ENCODE measurements at places on chromosomes 16 and 17. TPM values are rescaled to one million over a fixed set of nuclear protein-coding genes. Genes with fewer than 3 reads are reported as not detected.

MPV17L gene
- total RNA-seq: not detected

GRCh38 chr16:50152351-50152806, 727 bp upstream of the TENT4B start:
- no peak for DNase-seq

- DNase-seq: no peak
Measured at GRCh38 chr16:50146479-50147435, 6.3 kb upstream of the TENT4B start.

DNA sequence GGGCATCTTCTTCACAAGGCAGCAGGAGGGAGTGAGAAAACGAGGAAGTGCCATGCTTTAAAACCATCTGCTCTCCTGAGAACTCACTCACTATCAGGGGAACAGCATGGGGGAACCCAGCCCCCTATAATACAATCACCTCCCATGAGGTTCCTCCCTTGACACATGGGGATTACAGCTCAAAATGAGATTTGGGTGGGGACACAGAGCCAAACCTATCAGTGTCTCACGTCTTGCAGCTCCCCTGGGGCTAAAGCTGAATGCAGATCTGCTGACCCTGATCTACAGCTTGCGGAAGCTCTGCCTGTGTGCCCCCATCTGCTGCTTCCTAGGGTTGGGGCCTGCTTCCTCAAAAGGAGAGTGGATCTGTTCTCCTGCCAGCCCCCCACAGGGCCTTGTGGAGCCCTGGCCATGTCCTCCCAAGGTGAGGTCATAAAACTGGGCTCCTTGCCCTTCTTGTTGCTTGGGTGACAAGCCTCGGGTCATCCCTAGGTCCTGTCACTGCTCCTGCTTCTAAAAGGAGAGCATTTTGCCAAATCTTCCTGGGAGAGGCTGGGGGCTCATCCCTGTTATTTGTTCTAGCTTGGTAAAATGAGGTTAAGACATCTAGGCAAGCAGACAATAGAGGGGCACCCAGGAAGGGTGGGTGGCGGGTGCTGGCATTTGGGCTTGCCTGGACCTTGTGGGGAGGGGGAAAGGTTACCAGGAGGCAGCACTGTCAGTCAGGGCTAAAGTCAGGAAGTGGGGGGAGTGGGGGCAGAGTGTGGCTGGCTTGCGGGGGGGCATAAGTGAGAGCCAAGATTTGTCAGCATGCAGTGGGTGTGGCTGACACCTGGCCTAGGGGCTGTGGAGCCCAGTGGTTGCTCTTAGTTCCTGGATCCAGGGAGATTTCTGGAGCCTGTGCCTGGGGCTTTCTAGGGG, 16.0 kb downstream of the KRT33A start:
- no peak for DNase-seq

DNA sequence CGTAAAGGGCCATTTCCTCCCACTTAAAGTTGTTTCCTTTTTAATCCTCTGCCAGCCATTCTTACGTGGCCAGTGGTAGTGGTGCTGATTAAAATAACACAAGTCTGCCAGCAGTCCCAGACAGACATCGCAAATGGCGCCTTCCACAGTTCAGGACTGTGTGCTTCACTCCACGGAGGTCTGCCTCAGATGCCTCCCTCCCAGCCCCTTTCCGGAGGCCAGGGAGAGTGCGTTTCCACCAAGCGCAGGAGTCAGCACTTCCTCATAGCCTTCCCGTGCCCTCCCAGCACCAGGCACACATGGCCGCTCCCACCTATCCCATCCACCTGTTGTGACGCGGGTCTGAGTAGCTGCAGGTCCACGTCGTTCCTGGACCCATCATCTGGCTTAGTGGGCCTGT, 205.6 kb downstream of the RPTOR start:
- DNase-seq: no peak

GRCh38 chr17:42373896-42374295, 14.3 kb downstream of the STAT3 start:
- no peak for DNase-seq

GRCh38 chr17:63341276-63341675, 104.8 kb downstream of the CYB561 start:
- DNase-seq: no peak

DNA sequence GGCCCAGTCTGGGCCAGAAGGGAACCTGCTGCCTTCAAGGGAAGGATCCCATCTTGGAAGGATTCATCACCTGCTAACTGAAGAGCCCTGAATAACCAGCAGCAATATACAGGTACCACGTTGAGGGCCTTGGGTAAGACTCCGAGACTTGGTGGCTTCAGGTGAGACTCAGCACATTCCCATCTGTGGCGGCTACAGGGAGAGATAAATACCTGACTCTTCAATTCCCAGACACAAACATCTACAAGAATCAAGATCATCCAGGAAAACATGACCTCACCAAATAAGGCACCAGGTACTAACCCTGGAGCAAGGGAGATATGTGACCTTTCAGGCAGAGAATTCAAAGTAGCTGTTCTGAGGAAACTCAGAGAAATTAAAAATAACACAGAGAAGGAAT, 99.5 kb downstream of the DYNLRB2 start:
- no peak for DNase-seq

DNA sequence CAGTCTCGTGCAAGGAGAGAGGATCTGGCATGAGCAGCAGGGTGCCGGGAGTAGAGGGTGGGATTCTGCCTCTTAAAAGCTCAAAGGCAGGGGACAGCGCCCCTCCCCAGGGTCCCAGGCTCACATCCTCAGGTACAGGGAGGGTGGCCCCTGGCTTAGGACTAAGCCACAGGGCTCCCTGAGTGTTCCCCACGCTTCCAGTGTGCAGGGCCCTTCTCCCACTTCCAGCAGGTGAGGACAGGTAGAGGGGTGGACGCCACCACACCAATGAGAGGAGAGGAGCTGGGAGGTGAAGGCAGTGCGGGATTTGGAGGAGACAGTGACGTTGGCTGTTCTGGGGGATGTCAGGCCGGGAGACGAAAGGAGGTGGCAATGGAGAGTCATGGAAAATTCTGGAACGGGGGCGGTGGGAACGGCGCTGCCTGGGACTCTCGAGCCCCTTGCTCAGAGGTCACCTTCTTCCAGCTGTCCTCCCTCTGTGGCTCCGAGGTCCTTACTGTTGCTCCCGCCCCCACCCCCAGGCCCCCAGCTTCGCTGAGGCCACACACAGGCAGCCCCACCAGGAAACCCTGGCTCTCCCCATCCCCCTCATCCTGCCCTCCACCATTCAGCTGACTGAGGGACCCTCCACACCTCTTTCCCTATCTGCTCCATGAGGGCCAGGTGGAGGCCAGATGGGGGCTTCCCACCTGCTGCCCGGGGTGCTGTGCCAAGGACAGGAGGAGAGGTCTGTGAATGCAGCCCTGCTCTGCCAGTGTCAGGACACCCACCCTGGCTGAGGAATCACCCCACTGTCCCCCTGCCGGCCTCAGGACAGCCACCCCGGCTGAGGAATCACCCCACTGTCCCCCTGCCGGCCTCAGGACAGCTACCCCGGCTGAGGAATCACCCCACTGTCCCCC, 57.7 kb upstream of the ACSF3 start:
- no peak for DNase-seq

SLC2A4 gene
- total RNA-seq: 0.09 TPM

GRCh38 chr17:35560703-35561102, at the start of gene SLFN14:
TSS of gene SLFN14 (minus strand) at chr17:35560819. CDS start at chr17:35558062, 2,757 bp downstream.
- DNase-seq: no peak

- DNase-seq: peak; percentile 80
Measured at GRCh38 chr17:18041776-18042175, 2.6 kb downstream of the GID4 start.

DNA sequence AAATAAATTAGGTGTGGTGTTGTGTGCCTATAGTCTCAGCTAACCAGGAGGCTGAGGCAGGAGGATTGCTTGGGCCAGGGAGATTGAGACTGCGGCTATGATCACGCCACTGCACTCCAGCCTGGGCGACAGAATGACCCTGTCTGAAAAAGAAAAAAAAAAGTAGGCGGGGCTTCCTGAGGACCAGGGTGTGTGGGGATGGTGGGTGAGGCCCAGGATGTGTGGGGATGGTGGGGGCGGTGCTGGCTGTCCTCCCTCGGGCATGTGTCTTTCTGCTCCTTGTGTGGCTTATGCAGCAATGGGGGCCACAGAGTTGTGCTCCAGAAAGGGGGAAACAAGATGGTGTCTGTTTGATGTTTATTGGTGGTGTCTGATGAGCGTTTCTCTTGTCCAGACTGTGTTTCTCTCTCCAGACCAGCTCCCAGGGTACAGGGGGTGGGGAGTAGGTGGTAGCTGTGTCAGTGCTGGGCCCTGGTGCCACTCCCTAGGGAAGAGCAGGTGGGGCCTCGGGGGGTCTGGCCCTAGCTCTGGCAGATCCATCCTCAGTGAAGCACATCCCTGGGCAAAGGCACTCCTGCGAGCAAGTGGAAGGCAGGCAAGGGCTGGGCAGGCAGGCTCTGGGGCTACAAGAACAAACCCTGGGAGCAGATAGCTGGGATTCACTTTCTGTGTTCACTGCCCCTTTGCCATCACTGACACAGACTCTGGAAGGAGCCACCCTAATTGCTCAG, 2.3 kb downstream of the LCAT start:
- DNase-seq: no peak

TPSB2 gene
- not detected for total RNA-seq

DNA sequence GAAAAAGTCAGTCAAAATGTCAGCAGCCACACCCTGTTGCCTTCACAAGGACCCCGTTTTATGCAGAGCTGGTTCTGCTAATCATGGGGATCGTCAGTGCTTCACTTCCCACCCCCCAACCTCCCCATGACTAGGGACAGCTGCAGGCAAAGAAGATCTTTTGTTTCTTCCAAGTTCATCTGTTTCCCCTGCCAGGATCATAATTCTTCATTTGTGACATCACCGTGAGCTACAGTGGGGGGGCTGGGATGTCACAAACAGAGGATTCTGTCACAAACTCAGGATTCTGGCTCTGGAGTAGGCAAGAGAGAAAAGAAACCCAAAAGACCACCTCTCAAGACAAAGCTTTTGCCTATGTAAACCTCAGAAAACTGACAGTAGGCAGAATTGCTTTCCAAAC, 24.7 kb downstream of the DNAJC7 start:
- DNase-seq: no peak

OSGIN1 gene
- total RNA-seq: 4.6 TPM

- no peak for DNase-seq
Measured at GRCh38 chr17:4759776-4760236, 11.9 kb upstream of the TM4SF5 start.

KRT23 gene
- total RNA-seq: not detected

GRCh38 chr17:11331547-11332513, 90.8 kb downstream of the SHISA6 start:
- no peak for DNase-seq

GRCh38 chr17:59547131-59547915, 18.1 kb upstream of the DHX40 start:
- no peak for DNase-seq

SDF2 gene
- total RNA-seq: 100 TPM

DNA sequence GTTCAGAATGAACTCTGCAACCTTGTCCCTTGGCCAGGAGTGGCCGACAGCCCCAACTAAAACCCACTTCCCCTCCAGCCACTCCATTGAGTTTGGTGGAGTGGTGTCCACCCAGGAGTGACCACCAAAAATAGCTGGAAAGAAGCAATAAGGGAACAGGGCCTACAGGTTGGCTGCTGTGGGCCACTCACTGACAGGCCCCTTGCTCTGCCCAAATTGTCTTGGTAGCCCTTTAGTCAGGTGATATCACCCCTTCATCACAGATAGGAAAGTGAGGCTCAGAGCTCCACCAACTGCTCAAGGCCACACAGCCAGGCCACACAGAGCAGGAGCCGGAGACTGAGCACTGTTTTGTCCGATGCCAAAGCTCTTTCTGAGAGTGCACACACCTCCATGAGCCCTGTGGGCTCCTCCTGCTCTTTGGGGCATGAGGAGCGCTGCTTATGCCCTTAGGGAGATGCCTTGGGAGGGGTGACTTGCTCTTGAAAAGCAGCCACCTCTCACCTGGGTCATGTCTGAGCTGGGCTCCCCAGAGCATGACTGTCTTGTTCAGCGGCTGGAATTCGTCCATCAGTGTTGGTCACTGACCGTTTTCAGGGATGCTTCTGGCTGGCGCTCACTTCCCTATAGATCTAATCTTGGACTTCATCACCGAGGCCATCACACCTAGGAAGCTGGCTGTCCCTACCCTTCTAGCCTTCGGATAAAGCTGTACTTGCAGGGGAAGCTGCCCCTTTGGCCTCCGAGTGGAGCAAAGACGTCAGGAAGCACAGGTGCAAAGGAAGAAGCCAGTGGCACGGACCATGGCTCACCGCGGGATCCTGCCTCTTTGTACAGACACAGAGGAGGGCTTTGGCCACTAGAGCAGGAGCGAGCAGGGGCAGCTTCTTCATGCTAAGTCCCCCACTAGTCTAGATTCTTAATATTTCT, 186.0 kb upstream of the ZNF469 start:
- DNase-seq: no peak

- DNase-seq: no peak
Measured at GRCh38 chr16:89723279-89724250, 2.2 kb downstream of the ZNF276 start.

KRT25 gene
- total RNA-seq: not detected

GNAO1 gene
- not detected for total RNA-seq

All from HFFc6 (cell line).